GDM1 (cell line): ENCODE measurements at places on chromosomes 12 and 14.

GRCh38 chr12:46071335-46071734 is 81.0 kb upstream of the SCAF11 start:
- no peak for DNase-seq

GRCh38 chr12:121678305-121678704 is 8.9 kb upstream of the MORN3 start:
- no peak for DNase-seq

DNA sequence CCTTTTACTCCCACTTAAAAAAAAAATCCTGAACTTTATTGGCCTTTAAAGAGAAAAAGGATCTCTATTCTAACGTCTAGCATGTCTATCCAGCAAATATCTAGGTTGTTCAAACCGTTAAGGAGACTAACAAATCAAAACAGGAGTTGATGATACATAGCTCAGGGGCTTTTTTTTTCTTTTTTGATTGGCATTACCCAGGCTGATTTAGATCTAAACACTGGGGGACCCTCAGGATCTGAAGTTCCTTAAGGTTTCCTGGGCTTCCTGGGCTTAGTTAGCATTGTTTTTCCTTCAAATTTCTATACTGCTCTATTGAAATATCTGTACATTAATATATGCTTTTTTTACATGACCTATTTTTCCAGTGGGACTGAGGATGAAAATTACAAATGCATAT is 42.3 kb downstream of the EFCAB11 start:
- no peak for DNase-seq

- no peak for DNase-seq
Measured at GRCh38 chr14:89032086-89032649, 207.7 kb downstream of the TTC8 start.

DNA sequence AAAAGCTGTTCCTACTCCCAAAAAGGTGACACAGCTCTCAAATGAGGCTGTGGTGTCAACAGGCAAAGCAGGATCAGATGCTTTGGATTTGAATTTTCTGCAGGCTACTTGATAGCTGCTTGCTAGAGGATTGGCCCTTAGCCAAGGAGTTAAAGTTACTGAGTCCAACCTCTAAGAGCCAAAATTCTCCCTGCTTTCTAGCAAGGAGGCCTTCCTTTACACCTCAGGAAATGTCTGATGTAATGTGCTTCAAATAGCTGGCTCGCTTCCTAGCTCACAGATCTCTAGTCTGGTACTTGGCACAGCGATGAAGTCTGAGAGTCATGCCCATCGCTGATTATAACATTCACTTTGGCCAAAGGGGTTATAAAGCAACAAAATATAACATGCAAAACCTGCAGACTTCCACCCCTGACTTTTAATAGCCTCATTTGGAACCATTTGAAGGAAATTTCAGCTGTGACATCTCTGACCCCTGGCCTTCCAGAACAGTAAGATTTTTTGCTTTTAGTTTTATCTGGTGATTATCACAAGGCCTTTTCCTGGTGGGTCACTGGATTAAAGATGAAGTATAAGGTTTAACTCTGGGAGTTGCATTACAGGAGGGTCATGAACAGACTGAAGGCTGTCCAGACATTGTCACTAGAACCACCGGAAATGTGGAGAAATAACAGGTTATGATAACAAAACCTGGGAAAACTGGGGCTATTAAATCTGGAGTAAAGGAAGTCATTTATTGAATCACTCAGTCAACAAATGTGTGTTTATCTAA is 189.7 kb downstream of the EPS8 start:
- no peak for DNase-seq

DNA sequence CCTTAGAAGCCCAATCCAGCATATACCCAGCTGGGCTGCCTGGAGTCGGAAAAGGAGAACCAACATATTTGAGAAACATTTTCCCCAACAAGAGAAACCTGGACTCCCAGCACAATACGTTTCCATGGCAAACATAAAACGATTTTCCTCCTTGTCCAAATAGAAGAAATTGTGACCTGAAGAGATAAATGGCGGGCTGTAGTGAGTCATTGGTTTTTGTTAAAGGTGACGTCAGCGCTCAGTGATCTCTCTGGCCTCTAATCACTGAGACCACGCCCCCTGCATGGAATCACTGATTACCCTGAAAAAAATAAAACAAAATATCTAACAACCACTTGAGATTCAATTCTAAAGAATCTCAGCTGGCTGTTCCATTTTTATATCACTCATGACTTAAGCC is 6.0 kb downstream of the CCDC60 start:
- no peak for DNase-seq

DNA sequence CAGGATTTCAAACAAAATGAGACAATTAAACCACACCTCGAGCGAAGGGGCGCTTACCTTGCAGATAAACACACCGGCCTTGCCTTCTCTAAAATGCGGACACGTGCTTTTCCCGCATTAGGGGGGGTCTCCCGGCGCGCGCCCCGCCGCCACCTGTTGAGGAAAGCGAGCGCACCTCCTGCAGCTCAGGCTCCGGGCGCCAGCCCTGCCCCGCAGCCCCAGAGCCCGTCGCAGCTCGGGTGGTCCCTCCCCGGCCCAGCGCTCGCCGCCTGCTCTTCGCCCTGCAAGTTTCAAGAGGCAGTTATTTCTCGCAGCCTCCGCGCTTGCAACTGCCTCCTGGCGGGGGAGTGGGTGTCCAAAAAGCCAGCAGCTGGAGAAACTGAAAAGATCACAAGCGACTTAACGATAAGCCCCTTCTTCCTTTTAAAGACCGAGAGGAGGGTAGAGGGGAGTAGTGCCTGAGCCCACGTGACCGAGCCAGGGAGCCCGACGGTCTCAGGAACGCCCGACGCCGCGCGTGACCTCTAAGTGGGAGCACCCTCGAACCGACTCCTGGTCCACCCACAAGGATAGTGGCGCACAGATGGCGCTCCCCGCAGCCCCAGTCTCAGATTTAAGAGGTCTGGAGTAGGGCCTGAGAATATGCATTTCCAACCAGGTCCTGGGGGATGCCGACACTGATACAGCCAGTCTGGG is at the start of gene ESR2:
TSS of gene ESR2 (minus strand) at position 396 of the 696 bp plus-strand sequence. CDS start 11,386 bp downstream, outside the sequence.
- no peak for DNase-seq

DNA sequence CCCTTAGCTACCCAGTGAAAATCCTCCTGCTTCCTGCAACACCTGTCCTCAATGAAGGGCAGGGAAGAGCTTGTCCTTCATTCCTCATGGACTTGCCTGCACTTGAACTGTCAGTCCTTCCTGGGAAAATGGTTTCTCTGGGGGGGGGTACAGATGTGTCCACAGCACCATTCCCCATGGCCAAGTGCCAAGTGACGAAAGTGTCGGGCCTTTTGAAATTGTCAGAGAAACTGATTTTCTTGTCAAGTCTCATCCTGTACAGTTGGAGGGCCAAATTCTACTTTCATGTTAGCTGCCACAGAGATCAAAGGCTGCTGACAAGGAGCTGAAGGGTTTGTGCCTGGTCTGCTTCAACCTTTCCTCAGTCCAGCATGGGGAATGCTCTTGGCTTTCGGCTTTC is 179.5 kb upstream of the PARP11 start:
- no peak for DNase-seq

- no peak for DNase-seq
Measured at GRCh38 chr12:101166866-101167265, 43.2 kb downstream of the SLC5A8 start.

DNA sequence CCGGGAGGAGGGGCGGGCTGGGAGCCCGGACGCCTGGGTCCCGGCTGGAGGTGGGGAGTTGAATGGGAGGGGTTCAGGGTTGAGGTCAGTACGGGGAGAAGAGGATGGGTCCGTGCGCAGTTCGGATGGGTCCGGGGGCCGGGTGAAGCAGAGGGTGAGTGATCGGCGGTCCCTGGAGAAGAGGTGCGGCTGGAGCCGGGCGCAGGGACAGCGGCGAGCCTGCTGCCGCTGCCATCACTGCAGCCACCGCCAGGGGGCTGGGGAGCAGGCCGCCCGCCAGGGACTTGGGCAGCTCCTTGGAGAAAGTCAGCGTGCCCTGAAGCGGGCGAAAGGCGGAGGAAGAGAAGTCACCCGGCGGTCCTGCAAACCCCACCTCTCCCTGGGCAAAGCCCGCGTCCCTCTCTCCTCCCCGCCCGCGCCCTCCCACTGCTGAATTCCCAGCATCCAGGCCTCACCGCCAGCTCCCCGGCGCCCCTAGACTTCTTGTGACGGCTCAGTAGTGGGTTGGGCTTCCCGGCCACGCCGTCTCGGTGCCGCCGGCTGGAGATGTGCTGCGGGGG is 6.0 kb upstream of the GPR84 start:
- DNase-seq = no peak

GRCh38 chr12:1966561-1967226 is 37.6 kb downstream of the DCP1B start:
- no peak for DNase-seq

GRCh38 chr12:124829708-124830304 is 33.9 kb downstream of the SCARB1 start:
- no peak for DNase-seq

DNA sequence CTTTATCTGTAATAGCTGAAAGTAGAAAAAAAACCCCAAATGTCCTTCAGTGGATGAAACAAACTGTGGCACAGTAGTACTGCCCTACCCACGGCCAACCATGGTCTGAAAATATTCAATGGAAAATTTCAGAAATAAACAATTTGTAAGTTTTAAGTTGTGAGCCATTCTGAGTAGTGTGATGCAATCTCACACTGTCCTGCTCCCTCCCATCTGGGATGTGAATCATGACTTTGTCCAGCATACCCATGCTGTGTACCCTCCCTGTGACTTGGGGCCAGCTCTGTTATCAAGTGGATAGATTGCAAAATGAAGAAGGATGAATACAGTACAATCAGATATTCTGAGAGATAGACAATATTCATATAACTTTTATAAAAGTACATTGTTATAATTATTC is 106.2 kb downstream of the SMOC1 start:
- DNase-seq = no peak

DNA sequence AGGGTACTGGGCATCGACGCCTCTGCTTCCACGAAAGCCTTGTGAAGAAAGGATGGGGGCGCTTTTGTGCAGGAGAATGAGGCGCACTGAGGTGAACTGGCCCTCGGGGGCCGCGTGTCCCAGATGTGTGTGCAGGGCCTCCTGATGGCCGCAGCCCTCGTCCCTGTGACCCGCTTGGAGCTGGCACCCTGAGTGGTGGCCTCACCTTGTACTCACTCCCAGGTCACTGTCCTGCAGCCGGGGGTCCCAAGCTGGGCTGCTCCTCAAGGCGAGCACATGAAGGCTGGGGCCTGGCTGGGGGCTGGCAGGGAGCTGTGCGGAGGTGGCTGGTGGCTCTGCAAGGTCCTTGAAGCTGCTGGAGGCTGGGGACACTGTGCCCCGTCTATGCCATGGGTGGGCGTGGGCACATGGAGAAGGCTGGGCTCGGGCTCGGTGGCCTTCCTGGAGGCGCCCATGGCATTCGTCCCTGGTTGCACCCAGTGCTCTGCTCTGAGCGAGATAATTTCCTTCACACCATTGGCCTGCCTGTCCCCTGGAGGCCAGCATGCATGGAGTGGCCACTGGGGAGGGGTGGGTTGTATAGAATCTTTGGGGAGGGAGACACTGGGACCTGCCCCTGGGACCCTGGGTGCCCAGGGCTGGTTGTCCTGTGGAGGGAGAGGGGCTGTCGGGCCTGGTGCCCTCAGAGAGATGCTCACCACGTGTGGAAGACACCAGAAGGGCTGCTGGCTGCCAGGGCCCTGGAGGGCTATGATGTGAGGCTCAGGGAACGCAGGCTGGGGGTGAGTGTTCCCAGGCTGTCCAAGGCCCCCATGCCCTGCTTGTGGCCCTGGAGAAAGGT is 79.3 kb downstream of the TMEM121 start:
- no peak for DNase-seq

GRCh38 chr12:78886719-78887407 is 22.3 kb downstream of the SYT1 start:
- DNase-seq = no peak

DNA sequence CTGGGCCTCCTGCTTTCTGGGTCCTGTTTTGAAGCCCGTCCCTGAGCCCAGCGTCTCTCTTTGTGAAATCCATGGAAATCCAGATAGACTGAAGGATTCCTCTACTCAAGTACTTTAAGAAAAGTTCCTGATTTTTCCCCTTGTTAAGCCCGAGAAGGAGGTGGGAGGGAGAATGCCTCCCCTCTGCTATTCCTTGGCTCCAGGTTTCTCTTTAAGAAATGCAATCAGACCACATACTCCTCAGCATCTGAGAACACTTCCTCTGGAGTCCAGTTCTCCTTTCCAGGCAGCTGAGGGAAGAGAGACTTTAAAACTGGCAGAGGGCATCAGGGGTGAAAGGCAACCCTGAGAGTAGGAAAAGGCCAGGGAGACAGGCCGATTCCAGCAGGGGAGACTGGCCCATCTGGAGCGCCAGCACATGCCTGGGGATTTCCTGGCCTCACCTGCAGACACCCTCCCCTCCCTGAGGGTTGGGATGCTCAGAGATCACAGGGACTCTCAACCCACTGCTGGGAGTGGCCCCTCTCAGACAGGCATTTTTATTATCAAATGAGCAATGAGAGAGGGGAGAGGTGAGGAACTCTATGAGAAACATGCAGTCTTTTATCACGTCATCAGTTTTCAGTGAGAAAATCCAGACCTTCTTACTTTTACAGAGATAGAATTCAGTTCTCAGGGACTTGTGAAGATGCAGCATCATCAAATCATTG is 2.0 kb upstream of the EMP1 start:
- DNase-seq = no peak
